KG1 (cell line): ENCODE measurements at places on chromosomes 1 and 21.
A peak's percentile ranks its signal among the peaks of the same experiment; 100 is the strongest.

DNA sequence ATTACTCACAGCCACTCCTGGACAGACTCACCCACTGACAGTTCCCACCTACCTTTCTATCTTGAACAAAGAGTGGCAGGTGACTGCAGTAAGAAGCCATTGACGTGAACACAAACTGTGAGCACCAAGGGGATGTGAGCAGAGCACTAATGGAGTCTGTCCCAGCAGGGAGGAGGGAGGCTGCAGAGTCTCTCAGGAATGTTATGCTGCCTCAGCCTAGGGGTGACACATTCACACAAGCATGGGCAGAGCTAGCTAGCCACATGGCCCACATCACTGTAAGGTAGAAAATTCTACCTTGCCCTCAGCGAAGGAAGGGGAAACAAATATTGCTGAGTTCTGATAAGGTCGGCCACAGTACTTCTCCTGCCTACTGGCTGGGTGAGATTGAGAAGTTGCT is 56.8 kb upstream of the PTGFRN start:
- no peak for DNase-seq

GRCh38 chr21:46058431-46059145 is 39.3 kb upstream of the COL6A2 start:
- no peak for DNase-seq

GRCh38 chr1:222216255-222216754 is 331.6 kb downstream of the HHIPL2 start:
- no peak for DNase-seq

- DNase-seq, result peak; percentile 72
Measured at GRCh38 chr1:15849775-15850324, 2.3 kb downstream of the SPEN start.

DNA sequence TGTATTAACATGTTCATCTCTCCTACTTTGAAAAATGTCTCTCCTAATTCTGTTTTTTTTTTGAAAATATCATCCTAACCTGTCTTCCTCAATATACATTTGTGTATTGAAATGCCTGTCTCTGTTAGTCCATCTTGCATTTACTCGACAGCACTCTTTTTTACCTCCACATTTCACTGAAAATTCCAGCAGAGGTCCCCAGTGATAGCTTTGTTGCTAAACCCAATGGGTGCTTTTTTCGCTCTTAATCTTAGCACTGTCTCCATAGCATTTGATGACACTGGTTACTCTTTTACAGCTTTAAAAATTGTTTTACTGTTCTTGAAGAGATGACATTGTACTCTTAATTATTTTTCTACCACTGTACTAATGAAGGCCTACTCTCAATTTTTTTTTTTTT is 10.8 kb downstream of the OSBPL9 start:
- no peak for DNase-seq

DNA sequence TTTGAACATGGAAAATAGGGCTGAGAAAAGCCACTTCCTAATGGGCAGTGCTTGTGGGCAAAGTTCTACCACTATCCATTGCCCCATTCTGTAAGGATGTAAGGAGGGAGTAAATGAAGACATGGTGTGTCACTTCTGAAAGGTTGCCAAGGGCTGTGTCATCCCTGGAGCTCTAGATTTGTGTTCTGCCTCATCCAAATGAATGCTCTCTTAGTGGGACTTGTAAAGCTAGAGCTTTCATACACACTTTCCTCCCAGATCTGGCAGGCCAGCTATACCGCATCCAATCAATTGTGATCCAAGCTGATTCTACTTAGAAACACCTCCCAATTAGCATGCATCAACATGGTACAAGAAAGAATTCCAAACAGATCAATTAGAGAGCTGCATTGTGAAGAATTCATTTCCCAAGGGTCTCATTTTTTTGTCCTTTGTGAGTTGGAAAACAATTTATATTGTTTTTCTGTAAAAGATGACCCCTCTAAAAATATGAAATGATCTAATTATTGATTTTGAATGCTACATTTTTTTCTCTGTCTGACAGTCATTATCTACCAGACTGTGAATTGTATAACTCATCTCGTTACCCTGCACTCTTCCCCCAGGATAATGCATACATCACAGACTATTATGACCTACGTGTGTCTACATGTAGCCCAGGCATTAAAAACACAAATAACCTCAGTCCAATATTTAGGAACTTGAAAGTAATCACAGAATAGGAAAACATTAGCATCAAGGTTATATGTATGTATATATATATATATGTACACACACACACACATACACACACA is 117.1 kb upstream of the DUSP10 start:
- DNase-seq, result no peak

GRCh38 chr1:221913351-221913892 is 171.5 kb upstream of the DUSP10 start:
- DNase-seq, result no peak

GRCh38 chr1:108050158-108050557 is 85.2 kb upstream of the VAV3 start:
- peak; percentile 73 for DNase-seq

GRCh38 chr1:52472384-52472783 is 68.0 kb downstream of the PRPF38A start:
- DNase-seq, result no peak

GRCh38 chr1:217024911-217025310 is 301.7 kb upstream of the ESRRG start:
- no peak for DNase-seq

GRCh38 chr1:192521734-192522133 is 53.8 kb upstream of the RGS1 start:
- no peak for DNase-seq

DNA sequence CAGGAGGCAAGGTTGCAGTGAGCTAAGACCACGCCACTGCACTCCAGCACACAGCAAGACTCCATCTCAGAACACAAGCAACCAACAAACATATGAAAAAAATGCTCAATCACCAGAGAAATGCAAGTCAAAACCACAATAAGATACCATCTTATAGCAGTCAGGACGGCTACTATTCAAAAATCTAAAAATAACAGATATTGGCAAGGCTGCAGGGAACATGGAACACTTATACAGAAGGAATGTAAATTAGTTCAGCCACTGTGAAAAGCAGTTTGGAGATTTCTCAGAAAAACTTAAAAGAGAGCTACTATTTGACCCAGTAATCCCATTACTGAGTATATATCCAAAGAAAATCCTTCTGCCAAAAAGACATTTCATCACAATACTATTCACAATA is 27.6 kb upstream of the POGK start:
- no peak for DNase-seq

- no peak for DNase-seq
Measured at GRCh38 chr1:2411801-2412394, 466 bp downstream of the PEX10 start.

- DNase-seq, result no peak
Measured at GRCh38 chr1:109267743-109268300, 15.1 kb downstream of the PSRC1 start.

- DNase-seq, result no peak
Measured at GRCh38 chr1:3880429-3881192, 19.5 kb downstream of the C1orf174 start.

DNA sequence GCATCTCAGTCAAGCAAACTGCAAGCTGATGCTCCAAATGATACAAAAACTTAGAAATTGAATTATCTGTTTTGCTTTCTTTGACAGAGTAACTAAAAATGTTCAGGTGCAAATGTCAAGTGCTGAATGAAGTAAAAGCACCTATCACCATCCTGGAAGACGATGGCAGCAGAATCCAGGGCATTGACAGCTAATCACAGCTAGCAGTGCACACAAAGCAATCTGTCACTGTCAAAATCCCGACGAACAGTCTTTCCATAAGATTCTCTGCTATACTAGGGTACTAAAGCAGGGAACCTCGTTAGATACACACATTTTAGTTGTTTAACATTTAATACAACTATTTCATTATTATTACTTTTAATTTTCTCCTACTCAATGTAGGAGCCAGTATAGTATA is 233.3 kb downstream of the BRINP3 start:
- DNase-seq, result no peak

GRCh38 chr1:201264554-201264953 is 18.8 kb upstream of the PKP1 start:
- no peak for DNase-seq

- DNase-seq, result no peak
Measured at GRCh38 chr1:241837901-241838300, 10.1 kb upstream of the EXO1 start.

- no peak for DNase-seq
Measured at GRCh38 chr1:53543130-53543777, 84.1 kb downstream of the DMRTB1 start.

DNA sequence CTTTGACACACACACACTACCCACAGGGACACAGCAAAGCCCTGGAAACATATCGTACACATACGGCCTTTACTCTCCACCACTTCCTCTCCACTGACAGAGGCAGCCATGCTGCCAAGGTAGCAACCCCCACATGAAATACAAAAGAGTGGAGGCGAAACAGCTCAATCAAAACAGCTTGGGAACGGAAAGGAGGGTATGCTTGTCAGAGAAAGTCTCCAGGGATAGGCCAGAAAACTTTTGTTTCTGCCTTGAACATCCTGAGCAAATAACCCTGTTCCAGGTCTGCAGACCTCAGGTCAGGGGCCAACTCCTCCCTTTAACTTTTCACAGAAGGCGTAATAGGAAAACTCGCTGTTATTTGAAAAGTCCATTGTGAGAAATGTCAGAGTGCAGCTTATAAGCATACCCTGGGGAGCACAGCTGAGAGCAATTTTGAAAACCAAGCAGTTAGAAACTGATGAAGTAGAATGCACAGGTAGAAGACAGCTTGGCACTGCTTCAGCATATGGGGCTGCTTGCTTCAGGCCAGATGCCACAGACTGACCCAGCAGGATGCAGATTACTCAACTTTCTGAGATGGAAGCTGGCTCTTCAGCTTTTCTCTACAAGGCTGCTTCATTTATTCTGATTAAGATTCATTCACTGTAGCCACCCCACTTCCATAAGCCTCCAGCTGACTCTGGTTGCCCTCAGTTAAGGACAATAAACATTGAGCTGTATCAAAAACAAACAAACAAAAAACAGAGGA is 18.0 kb downstream of the KIAA0319L start:
- no peak for DNase-seq

DNA sequence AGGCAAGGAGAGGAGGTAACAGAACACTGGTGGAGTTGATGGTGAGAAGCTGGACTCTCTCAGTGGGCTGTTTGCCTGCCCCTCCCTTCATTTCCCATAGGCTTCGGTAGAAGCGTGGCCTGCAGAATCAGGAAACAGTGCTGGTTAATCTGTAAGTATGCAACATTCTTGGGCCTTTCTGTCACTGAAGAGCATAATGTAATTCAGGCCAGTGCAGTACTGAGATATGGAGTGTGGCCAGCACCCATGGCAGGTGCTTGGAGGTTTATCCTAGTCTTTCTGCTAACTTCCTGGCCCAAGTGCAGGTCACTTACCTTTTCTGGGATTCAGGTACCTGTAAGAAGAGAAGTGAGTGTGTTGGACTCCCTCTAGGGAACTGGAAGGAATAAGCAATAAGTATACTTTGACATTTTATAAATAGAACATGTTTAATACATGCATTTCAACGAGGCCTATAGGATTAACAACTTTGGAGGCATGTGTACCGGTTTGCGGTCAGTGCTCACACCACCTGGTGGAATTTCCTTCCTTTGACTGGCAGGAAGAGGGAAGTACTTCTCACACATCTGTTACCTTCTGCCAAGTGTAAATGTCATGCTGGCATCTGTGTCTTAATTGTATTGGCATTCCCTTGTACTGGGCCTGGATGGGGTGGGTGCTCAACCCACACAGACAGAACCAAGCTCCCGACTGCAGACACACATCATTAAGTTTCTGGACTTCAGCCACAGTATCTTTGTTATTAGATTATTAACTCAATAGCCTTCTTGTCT is 105.5 kb downstream of the KIF26B start:
- no peak for DNase-seq

DNA sequence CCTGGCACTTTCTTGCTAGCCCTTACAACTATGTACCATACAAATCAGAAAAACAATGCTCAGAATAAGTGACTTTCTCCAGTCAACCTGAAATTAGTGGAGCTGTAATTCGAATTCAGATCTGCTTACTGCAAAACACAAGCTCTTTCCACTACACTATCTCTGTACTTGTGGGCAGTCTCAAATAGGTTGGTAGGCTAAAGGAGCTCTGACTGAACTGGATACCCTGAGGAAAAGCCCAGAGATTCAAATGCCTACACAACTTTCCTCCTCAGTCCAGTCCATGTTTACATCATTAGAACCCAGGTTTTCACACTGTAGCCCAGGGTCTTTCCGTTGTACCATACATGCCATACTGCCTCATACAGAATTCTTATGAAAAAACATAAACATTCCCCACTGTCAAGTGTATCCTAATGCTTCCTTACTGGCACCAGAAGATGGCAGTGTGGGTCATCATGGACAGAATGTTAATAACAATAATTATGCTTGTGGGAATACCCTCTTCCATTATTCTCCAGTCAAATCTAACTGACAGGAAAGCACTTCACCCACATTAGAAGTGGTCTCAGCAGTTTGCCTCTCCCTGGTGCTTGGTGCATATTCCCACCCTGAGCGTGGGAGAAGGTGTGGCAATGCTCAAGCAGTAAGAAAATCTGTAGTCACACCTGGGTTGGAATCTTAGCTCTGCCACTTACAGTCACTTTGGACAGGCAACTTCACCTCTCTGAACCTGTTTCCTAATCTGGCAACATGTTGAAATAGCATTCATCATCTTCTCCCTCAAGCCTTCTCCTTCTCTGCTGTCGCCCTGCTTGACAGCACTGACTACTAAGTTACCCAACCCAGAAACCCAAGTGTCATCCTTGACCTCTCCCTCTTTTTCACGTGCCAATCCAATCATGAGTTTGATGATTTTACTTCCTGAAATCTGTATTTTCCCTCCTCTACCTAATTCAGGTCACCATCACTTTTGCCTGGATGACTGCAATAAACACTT is 14.4 kb upstream of the ZFYVE9 start:
- DNase-seq, result peak; percentile 20

DNA sequence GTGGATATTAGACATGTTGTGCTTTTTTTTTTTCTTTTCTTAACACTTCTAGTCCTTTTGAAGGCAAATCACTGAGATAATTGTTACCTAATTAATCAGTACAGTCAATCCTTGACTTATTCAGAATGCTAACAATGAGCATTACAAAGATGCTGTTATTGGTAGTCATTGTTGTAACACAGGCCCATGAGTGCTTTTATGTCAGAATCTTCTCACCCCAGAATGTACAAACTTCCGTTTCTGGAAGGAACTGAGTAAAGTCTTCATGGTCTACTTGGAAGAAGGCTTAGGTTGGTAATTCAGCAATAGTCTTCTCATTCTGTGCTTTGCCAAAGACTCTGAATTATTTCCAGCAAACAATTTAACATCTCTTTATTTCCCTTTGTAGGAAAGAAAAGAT is 3.1 kb downstream of the KCNK1 start:
- no peak for DNase-seq

GRCh38 chr1:89464008-89464407 is 60.6 kb upstream of the LRRC8B start:
- no peak for DNase-seq

GRCh38 chr1:90994461-90994860 is 27.4 kb downstream of the ZNF644 start:
- DNase-seq, result no peak

DNA sequence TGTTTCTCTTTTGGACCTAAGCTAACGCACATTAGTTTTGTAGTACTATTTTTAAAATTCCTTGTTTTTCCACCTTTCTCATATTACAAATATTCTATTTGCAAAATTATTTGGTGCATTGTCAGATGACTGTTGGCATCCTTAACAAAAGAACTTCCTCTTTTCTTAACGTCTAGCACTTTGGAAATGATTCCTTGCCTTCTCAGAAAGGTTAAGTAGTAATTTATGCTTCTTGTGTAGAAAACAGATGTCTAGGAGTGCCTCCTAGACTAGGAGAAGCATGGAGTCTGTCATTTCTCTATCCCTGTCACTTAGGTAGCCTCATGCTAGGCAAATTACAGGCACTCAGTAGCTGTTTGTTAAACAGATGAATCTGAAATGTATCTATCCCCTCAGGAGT is 64.4 kb downstream of the HSPA13 start:
- DNase-seq, result no peak

GRCh38 chr1:47938520-47938919 is 58.7 kb downstream of the TRABD2B start:
- DNase-seq, result no peak
